CD4-positive, alpha-beta T cell treated with Interleukin-4 for 4 hours (primary cell): ENCODE measurements at places on chromosomes 12 and 14.

GRCh38 chr12:91577586-91578539, 395.2 kb upstream of the DCN start:
- peak; percentile 64 for DNase-seq

GRCh38 chr14:93007225-93007997, 84.5 kb downstream of the CHGA start:
- DNase-seq = no peak

DNA sequence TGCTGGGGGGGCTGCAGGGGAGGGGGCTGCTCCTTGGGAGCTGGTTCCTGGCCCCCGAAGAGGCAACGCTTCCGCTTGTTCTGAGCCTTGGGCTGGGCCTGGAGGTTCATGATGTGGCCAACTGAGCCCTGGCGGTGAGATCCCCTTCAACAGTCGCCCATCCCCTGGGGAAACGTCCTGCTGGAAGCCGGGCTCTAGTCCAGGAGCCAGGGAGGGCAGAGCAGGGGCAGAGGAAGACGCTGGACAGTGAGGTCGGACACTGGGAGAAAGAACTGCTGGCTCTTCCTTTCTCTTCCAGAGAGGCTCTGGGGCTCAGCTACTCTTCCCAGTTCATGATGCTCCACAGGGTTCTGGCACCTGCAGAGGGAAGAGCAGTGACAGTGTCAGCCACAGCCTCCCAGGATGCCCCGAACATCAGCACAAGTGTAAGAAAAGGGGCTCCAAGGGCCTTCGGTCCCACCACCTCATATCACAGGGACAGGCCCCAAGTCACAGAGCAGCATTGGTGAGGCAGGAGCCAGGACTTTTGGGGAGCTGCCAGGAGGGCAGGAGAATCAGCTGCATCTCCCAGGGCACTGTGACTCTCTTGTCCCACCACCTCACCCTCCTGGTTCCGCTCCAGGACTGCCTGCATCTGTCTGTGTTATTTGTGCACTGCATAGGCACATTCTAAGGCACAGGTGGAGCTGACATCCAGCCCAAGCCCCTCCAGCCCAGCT, 25.9 kb upstream of the PNMA1 start:
- DNase-seq = no peak

DNA sequence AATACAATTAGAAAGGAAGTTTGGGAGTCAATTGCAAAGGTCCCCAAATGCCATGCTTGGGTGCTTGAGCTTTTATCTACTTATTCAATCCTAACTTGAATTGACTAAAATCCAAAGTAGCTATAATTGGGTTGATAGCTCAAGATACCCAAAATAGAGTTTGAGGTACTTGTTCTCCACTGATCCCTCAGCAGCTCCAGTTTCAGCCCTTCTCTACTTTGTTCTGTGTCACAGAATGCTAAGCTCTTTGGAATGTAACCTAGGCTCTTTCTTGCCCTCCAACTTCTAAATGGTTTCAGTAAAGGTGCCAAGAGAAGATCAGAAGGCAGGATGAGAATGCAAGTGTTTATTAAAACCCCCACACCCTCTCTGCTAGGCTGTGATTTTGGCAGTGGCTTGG, 251.4 kb upstream of the CLEC14A start:
- no peak for DNase-seq

DNA sequence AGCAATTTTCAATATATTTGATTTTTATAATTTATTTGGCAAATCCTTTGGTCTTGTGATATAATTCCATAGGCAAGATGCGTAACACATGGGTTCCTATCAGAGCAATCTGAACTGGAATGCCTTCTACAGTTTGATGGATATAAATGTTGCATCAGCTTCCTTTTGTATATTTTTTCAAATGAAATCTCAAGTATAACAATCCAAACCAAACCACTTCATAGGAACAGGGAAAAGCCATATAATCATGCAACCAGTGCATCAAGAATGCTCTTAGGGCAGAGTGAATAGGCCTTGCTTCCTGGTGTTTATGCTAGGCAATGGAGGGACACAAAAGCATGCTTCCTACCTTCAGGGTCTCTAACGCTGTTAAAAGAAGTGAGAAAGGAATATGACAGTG, 34.5 kb downstream of the EFCAB11 start:
- no peak for DNase-seq

DNA sequence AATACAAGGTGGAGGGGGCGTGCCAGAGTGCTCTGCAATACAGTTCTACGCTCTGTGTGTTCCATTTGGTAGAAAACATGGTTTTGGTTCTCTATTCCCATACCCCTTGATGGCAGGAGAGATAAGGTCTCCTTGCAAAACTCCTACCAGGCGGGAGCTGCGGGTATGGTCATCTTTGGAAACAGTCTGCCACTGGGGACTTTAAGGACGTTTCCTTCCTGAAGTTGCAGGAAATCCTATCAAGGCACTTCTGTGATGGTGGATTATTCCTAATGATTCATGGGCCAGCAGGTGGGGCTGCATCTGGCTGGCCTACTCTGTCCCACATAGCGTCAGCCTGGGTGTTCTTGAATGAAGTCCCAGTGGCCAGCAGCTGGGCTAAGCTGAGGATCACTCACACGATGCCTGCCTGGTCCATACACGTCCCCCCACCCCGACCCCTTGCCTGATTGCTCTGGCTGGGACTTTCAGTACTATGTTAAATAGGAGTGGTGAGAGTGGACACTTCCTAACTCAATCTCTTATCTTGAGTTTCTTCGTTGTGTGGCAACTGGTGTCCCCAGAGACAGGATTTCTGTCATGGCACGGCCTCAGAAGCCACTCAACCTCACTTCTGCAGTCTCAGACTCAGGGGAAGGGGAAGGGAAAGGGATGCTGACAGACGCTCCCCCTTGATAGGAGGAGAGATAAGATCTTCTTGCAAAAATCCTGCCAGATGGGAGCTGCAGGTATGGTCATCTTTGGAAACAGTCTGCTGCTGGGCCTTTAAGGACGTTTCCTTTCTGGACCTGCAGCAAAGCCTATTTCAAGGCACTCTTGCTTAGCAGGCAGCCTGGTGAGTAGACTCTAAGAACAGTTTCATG, 61.0 kb upstream of the FKBP4 start:
- DNase-seq = no peak

DNA sequence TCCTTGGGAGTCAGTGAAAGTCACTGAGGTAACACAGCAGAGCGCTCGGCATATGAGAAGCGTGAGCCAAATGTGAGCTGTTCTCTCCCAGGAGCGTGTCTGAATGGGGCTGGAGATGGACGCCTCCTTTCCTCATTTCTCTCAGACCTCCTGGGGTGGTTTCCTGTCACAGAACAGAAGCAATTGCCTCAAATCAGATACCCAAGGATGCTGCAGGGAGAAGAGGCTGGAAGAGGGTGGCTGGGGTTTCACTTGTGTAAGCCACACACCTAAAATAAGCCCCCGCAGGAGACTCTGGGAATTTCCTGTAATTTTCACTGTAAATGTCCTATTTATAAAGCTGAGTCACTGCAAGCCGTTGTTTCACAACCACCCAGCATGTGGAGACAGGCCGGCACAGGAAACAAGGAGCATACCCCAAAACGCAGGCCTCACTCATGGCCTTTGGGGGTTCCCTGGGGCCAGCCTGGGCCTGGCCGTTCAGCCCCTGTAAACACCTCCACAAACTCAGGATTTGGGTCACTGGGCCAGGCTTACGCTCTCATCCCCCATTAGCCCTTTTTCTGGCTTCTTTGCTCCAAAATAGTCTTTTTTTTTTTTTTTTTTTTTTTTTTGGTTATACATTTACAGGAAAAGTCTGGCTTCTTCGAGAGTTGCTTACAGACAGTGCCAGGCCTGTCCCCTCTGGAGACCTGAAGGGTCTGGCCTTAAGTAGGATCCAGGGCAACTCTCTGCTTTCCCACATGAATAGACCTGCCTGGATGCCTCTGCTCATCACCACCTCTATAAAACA, 55.3 kb downstream of the VCPKMT start:
- DNase-seq = peak; percentile 70

DNA sequence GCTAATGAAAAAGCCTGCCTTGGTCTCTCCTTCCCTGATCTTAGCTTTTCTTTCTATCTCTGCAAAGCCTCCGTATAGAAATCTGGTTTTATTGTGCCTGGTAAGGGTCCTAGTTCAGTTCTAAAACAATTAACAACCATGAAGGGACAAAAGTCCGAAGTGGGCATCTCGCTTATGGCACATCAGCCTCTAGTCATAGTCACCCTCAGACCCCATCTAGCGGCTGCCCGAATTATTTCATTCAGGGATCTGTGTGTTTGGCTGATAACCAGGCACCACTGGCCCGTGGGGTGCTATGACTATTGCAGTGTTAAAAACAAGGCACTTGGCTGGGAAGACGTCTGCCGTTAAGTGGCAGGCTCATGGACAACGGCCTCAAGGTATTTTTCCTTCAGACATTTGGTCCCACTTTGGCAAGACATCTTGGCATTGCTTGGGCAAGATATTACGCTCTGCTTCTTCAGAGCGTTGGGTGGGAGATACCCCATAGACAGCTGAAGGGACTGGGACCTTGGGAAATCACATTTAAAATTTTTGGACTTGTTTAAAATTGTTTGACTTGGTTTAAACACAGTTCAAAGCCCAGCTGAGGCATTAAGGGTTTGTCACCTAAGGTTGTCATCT, 87.1 kb downstream of the SINHCAF start:
- DNase-seq = peak; percentile 44

- DNase-seq = no peak
These were observed 1.7 kb upstream of the LAG3 start for GRCh38 chr12:6770600-6770999.

- no peak for DNase-seq
These were observed 20.7 kb downstream of the PELI2 start for GRCh38 chr14:56138928-56139327.

DNA sequence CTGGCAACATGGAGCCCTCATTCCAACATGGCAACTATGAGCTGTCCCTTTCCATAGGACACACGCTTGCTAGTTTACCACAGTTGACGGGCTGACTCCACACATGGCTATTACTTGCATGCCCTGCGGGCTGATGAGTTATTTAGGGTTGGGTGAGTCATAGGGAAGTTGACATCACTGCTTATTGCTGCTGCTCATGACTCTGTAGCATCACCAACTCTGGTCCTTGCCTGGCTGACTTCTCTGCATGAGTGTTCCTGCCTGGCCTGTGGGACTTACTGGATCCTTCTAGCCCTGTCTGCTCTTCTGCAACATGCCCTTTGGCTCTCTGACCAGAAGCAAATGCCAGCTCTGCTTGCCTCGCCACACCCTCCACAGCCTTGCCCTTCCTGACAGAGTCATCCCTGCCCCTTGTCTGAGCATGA, 199.5 kb downstream of the ANO6 start:
- no peak for DNase-seq

DNA sequence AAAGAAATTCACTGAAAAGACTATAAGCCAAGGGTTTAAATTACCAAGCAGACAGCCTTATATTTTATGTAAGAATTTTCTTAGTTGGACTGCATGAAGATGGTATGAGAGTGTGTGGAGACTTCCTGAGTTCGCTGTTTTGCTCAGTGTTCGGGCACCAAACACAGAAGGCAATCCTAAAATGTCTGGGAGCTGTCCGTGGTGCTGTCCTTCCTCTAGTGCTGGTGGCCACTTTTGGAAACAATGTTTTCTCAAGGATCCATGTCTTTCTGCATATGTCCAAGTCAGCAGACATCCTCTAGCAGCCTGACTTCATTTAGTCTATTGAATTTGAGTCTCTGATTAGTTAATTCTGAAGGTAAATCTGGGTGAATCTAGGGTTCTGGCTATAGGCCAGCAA, 135.8 kb downstream of the SLC8A3 start:
- no peak for DNase-seq

- no peak for DNase-seq
These were observed 6.7 kb downstream of the RPH3A start for GRCh38 chr12:112798048-112798760.

GRCh38 chr14:103391048-103391447, 5.8 kb downstream of the MARK3 start:
- peak; percentile 59 for DNase-seq

GRCh38 chr12:3557116-3557697, 66.2 kb downstream of the PRMT8 start:
- no peak for DNase-seq

DNA sequence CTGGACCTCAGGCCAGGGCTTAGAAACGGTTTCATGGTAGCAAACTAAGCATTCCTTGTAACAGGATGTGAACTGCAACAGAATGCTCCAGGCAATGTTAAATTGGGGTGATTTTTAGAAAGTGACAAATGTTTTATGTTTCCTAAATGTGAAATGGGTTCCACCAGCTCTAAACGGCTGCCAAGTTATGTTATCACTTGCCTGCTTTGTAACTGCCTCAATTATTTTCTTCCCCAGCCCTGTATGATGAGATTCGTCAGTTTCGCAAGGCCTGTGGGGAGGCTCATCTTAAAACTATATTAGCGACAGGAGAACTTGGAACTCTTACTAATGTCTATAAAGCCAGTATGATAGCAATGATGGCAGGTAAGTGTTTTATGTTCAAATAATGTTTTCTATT, 70.9 kb downstream of the DERA start:
- DNase-seq = no peak

GRCh38 chr14:89720076-89720687, 234.3 kb downstream of the EFCAB11 start:
- peak; percentile 65 for DNase-seq

GRCh38 chr12:100824476-100824875, 29.9 kb downstream of the ANO4 start:
- DNase-seq = no peak

DNA sequence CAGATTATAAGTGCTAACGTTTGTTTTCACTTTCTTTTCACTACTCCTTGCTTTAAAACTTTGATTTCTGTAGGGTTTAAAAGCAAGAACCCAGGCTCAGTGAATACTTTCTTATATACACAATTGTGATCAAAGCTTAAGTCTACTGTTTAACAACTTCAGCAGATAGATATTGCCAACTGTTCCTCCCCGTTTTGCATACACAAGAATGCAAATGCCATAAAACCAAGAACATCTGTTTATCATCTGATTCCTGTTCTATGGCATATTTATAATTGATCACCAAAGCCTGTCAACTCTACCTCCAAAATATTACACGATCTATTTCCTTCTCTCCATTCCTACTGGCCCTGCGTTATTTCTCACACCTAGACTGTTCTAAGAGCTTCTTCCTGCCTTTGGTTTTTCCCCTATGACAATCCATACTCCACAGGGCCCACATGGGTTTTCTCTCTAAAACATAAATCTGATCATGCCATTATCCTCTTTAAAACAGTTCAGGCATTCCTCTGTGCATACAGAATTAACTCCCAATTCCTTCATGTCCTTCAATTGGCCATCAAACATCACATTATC, 15.9 kb downstream of the MED13L start:
- no peak for DNase-seq

DNA sequence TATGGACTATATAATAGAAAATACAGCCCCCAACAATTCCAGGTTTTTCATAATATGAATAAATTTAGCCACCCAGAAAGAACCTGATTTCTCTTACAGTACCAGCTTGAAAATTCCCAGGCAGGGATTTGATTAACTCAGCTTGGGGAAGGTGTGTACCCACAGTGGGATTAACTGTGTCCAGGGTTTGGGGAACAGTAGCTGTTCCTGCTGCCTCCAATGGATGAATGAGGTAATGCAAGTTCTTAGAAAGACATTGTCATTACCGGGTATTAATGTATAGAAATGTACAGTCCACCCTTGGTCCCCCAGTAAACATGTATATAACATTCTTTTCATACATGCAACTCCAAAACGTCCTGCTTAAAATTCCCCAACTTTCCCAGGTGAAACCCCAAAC, 115.6 kb downstream of the LRIG3 start:
- DNase-seq = no peak
